ENCODE measurements at places on chromosomes 3 and 15. TPM values are rescaled to one million over a fixed set of nuclear protein-coding genes. Genes with fewer than 3 reads are reported as not detected.

- DNase-seq, result no peak
Observed at GRCh38 chr15:40038275-40038637, 725 bp downstream of the SRP14 start.

DNA sequence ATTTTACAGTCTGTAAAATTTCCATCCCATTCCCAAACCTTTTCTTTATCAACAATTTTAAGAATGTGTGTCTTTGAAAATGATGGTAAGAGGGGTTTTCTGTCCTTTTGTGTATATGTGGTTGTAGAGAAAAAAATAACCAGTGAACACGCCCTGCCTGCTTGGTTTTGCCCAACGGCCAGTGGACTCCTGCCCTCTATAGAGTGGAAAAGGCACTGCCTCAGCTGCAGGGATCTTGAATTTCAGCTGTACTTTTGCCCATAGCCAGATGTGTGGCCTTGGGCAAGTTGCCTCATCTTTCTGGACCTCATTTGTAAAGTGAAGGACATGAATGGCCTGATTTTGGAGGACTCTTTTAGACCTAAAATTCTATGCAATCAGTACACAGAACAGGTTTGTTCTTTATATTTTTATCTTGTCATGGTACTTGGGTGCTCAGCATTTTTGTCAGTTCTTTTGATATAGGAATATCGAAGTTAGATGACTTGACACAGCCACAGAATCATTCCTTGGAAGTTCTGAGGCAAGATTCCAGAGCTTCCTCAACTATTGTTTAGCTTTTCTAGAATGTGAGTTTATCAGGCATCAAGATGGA is 81.0 kb downstream of the CLDN11 start:
- no peak for DNase-seq

DNA sequence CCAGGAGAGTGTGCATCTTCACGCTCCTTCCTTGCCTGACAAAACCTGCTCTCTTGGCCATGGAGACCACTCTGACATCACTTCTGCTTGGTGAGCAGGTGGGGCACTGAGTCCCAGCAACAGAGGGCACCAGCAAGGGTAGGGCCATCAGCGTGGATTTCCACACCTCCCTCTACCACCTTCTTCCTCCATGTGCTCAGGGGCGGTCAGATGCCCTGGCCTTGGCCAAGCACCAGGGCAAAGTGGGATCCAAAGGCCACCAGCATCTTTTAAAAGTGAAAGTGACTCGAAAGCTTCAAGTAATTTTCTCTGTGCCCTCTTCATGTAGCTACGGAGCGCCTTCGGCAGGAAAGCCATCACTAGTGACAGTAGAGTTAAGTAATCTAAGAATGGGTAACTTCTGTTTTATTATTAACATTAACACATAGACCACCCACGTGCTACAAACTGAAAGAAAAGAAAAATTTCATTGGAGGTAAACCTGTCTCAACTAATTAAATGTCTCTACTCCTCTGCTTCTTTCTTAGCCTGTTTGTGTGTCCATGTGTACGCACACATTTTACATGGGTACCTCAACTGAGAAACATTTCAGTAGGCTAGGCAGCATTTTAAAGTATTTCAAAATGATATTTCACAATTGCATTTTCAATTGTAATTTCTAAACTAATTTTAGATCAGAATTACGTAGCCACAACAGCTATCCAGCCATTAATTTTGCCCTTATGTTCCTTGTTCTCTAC is 57.9 kb downstream of the CHSY1 start:
- DNase-seq, result no peak

PRKCD gene
- 17.5 TPM for total RNA-seq

GRCh38 chr3:37132334-37132733 is 42.0 kb downstream of the LRRFIP2 start:
- DNase-seq, result no peak

- DNase-seq, result peak; percentile 26
Observed at GRCh38 chr3:65402597-65402996, 636.1 kb downstream of the MAGI1 start.

SPSB4 gene
- 0.41 TPM for total RNA-seq

GOLGA6L10 gene
- total RNA-seq, result 0.42 TPM

DNA sequence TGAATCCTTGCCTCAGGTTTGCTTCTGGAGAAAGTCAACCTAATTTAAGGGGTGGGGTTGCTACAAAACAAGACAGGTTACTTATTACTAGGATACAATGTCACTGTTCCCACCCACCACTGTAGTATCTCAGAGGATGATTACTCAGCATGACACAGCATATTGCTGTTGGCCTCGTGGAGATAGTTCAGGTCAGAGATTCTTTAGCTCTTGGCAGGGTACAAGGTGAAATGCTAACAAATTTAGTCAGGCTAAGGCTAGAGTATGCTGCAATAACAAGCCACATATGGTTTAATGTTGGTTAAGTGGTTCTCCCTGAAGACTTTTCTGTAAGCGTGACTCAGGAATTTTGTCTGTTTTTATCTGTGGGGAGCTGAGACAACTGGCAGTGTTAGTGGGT is 161.8 kb downstream of the EDEM1 start:
- DNase-seq, result no peak

DNA sequence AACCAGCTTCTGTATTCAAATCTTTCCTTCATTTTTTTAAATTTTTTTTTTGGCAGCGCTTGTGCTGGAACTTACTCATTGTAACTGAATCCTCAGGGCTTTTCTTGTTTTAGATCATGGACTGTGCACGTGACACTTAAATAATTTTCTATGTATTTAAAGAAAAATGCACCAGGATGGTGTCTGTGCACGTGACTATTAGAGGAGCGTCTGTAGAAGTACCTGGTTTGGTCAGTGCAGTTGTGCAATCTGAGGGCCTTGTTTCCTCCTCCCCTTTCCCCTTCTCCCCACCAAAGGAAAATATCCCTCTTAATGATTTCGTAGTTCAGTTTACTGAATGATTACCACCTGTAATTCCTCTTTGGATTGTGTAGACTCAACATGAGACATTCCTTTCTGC is 31.3 kb downstream of the EDEM1 start:
- DNase-seq, result no peak

DNA sequence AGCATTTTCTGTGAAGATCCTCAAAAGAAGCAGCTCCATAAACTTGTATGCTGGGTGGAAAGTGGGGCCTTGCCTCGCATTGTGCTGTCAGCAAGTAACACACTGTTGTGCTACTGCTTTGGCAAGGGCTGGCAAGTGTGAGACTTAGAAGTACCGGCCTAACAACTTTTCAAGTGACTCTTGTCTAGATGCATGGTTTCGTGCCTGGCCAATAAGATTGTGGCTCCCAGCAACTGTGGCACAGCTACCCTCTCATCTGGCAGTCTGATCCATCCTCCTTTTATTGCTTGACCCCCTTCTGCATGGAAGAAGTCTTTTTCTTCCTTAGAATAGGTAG is 79.4 kb upstream of the VEPH1 start:
- no peak for DNase-seq

DNA sequence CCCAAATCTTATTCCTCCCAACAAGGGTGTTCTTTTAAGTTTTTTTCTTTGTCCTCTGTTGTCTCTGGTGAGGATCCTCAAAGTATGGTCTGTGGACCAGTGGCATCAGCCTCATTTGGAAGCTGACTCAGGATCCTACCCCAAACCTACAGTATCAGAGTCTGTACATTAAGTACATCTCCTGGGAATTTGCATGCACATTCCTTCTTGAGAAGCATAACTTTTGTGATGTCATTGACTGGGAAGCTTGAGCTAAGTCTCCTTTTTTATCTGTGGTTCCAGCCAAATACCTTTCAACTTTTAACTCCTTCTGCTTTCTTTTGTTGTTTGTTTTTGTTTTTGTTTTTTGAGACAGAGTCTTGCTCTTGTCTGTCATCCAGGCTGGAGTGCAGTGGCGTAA is 40.5 kb downstream of the ARMC8 start:
- DNase-seq, result no peak

DNA sequence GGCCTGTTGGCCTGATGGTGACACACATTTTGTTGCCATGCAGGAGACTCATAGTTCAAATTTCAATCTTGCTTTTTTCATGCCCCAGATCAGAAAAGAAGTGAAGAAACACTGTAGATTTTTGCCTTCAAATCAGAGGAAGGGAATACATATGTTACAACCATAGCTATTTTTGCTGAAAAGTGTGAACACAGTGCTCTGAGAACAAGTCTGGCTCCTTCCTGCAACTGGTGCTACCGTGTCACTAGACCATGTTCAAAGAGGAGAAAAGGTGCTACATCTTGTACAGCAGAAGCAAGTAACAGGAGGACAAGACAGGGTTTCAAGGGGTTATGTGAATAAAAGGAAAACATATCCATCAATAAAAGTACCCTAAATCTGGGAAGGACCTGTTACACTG is 44.6 kb downstream of the CD47 start:
- no peak for DNase-seq

- DNase-seq, result no peak
Observed at GRCh38 chr3:107028626-107029025, 348.6 kb upstream of the CCDC54 start.

- DNase-seq, result no peak
Observed at GRCh38 chr3:185504636-185505035, 5.8 kb upstream of the TMEM41A start.
